ENCODE measurements at places on chromosomes 7 and 10.

DNA sequence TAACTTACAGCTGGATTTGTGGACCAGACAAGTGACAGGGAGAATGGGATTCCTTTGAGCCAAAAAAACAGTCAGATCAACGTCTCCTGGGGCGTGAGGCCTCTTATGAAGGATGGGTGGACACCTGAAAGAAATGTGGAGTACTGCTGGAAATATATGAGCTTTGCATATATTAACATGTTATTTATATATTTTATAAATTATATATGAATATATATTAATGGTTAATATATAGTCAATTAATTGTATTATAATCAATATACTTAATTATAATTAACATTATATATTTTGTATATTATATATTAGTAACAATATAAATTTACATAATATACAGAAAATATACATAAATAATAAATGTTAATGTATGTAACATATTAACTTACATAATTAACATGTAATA, 57.5 kb downstream of the CACNB2 start:
- DNase-seq = no peak

DNA sequence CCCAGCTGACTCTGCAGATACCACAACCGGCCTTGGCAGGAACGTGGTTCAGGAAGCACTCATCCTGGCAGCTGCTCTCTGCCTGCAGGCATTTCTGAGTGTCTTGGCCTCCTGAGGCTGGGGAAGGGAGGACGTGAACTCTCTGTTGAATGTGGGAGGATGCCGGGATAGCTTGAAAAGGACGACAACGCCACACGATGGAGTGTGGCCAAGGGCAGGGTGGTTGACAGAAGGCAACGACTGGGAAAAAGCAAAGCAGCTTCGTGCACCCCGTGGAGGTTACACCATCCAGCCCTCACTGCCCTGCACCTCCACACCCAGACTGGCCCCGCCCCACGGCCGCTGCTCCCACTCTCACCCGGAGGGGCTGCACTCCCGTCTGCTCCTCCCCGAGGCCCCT, 466.1 kb upstream of the FOXK1 start:
- DNase-seq = no peak

DNA sequence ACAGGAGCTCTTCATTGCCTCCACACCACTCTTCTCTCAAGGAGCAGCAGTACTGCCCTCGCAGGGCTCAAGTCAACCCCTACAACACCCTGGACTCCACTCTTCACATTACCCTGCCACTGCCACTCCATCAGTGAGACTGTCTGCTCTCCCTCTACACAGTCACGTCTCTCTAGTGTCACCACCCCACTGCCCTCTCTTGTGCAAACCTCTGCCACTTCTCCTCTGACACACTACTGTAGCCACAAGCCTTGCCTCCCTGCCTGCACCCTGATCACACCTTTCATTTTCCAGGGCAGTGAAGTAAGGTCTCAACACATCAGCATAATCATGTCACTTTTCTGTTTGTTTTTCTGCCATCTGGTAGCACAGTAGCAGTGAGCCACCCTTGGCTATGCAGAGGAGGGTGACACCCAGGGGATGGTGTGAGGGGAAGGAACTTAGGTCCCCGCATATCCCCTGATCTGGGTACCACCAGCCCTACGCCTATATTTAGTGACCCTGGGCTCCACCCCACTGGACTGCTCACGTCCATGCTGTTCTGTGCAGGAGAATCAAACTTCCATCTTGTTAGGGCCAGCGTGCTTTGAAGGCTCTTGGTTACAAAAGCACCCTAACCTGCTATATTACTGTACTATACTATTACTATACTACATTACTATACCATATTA, 1.6 kb downstream of the C10orf143 start:
- no peak for DNase-seq

GRCh38 chr7:149166142-149166541, 18.9 kb downstream of the ZNF398 start:
- DNase-seq = no peak

DNA sequence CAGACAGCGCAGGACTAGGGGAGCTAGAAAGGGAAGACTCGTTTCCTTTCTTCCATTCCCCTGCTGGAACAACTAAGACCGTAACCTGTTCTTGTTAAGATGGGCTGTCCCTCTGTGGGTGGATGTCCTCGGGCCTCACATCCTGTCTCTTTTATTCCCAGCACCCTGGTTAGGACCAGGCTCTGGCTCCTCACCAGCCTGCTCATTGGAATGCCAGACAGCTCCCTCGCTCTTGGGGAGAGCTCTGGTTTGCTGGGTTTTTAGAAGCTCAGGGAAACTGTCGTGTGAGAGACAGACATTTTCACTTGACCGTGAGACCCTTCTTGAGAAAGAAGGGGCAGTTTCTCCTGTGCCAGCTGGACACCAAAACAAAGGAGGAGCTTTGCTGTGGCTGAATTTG, 58.1 kb upstream of the HABP2 start:
- DNase-seq = no peak

- no peak for DNase-seq
These were observed 14.0 kb downstream of the ZCCHC24 start for GRCh38 chr10:79431428-79431827.

GRCh38 chr10:122243550-122243949, 27.5 kb upstream of the BTBD16 start:
- no peak for DNase-seq

GRCh38 chr7:40587419-40587818, 452.6 kb downstream of the SUGCT start:
- DNase-seq = no peak

GRCh38 chr7:44549457-44549856, 8.3 kb upstream of the NPC1L1 start:
- no peak for DNase-seq

Data from trophoblast cell (in vitro differentiated cells and primary cell).